Thymus (tissue), 14 donors: ENCODE measurements at places on chromosomes 3 and 15. TPM values are rescaled to one million over a fixed set of nuclear protein-coding genes. Genes with fewer than 3 reads are reported as not detected.

DUOX1 gene
- total RNA-seq, result 0.61 TPM

KCNMB2 gene
- total RNA-seq, result 0.19 TPM

SCAMP5 gene
- 2.3 TPM for total RNA-seq

VILL gene
- total RNA-seq, result 13.0 TPM

ALS2CL gene
- total RNA-seq, result 4.3 TPM

FSIP1 gene
- 0.76 TPM for total RNA-seq

TMEM40 gene
- 0.76 TPM for total RNA-seq

MORC1 gene
- 0.05 TPM for total RNA-seq

APBA2 gene
- 6.7 TPM for total RNA-seq

SEMA6D gene
- 7.6 TPM for total RNA-seq

GRCh38 chr15:90789462-90789861 lies 72.3 kb downstream of the BLM start:
- no peak for DNase-seq

DNA sequence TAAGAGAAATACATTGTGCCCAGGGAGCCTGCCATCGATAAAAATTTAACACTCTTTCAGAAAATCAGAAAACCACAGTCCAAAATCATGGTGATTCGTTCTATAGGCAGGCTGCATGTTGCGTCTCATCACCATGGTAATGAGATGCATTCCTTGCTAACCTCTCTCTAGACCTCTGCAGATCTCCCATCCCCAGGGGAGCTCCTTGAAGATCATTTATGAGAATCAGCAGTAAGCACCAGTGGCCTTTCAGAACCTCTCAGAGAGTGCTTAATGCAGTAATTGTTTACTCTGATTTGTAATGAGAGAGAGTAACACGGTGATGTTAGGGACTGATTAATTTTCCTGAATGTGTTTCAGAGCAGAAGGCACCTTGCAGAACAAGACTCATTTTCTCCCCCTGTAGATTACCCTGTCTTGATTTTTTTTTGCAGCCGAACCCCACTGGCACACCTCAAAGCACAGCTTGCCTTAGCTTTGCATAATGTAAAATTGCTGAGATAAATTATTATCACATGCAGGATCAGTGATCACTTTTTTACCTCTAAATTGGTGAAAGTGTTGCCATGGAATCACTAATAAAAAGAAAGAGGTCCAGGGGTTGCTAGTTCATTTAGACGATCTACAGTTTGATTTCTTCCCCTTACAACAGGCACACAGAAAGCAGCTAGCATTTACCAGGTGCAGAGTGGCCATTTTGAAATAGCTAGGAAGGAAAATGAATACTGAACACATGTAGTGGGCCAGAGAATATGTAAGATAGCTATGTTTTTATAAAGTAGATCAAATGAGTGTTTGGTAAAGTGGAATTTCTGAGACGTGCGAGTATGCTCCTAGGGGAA lies 98.9 kb upstream of the CHL1 start:
- DNase-seq, result no peak

DNA sequence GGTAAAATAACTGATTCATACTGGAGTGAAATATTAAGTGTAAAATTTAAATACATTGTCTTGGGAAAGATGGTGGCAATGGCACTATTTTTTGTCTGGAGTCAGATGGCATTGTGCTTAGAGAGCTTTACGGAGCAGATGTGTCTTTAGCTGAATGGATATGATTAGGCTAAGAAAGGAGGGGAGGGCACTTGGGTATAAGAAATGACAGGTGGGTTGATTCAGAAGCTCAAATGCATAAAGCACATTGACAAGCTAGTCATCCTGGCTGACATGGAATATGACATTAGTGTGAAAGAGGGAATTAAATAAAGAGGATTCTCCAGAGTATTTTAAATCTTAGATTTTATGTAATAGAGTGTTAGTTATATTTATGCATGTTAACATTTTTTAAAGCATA lies 570.1 kb upstream of the CBLB start:
- no peak for DNase-seq

DNA sequence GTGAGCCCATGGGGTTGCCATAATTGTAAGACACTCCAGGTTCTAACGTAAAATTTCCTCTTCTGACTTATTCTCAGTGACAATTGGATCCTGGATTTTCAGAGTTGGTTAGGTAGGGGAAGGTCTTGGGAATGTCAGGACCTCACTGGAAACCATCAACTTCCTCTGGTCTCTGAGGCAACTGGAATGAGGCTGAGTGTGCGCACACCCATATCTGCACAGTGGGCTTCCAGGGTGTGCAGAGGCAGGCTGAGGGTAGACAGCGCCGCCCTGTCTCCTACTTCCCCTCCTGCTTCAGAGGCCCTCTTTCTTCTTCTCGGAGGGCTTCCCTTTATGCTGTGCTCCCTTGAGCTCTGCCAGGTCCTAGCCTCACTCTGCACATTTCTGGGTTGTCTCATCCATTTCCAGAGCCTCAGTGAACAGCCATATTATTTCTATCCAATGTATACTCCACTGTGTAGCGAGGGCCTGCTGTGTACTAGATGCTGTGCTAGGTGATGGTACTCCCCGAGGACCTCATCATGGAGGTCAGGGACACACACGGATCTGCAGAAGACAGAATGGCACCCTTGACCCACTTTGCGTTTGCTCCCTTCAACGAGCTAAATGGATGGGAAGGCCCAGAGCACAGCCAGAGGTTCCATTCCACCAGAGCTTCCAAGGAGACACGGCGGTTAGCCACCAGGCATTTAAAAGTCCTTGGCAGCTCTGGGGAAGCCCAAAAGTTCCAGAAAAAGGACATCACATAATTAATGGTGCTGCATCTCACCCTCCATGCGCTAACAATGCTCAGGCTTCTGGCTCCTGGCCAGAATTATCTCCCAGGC lies 18.3 kb downstream of the ACAA1 start:
- DNase-seq, result no peak

DNA sequence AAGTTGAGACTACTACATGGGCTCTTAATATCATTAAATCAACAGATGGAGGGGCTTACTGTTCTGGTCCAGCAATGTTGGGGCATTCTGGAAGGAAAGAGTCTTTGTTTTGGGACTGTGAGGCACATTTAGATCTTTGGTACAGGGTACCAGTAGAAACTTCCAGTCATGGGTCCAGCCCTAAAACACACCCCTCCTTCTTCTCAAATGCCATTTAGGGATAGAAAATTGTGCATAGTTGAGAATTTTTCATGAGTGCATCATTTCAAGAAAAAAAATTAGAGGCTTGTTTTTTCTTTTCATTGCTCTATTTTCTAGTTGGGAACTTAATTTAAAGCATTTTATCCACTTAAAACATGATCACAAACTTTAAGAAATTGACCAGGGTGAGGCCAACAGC lies 4.1 kb upstream of the RTP1 start:
- no peak for DNase-seq

GRCh38 chr3:7567160-7567559 lies 706.2 kb downstream of the GRM7 start:
- DNase-seq, result no peak

DNA sequence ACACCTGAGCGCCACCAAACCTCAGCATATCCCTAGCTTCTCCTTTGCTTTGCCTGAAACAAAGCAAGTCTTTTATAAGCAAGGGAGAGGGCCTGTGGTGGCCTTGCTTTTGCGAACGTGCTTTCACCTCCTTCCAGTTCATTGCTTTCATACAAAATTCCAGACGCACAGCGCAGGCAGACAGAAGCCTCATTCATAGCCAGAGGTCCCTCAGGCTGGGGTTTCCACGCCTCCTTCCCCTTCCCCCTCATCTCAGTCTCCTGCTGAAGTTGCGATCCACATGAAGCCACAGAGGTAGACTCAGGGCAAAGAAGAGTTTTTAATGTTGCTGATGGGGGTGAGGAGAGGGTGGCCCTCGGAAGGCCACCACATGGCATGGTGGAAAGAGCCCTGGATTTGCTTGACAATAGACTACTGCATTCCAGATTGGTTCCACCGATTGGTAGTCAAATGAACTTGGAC lies 59.4 kb upstream of the FLNB start:
- no peak for DNase-seq

DNA sequence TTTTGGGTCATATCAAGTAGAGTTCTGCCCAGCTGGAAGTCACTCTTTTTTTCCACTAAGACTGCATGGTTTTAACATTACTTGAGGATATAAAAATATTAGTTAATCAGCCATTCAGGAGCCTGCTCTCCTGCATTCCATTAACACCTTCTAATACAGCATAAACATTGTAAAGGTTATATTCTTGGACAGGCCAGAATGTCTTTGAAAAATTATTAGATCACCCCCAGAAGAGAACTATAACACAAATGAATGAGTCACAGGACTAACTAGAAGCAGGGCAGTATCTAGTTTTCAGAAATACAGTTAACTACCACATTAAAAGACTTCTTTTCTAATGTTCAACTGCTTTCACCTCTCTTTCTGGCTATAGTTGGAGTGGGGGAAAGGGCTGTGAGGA lies 80.9 kb downstream of the THBS1 start:
- DNase-seq, result no peak

- DNase-seq, result no peak
Measured at GRCh38 chr3:160444411-160444810, 5.2 kb downstream of the TRIM59 start.

DNA sequence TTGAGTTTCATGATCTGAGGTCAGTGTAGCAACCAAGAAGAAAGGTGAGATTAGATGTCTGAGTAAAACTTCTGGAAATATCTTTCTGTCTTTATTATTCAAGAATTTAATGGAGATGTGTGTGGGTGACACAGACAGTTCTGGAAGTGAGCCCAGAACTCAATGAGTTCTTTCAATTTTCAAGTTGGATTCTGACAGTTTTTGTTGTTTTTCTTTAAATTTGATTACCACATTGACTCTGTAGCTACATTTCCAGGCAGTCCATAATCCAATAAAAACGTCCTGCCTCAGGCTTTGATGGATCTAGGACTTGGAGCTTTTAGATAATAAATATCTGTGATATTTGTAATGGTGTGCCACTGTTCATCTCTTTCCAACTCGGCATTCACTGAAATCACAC lies 3.9 kb upstream of the PARP14 start:
- DNase-seq, result no peak

GRCh38 chr3:67704322-67704721 lies 49.9 kb upstream of the SUCLG2 start:
- no peak for DNase-seq

- no peak for DNase-seq
Measured at GRCh38 chr3:113212150-113212843, 940 bp downstream of the BOC start.

DNA sequence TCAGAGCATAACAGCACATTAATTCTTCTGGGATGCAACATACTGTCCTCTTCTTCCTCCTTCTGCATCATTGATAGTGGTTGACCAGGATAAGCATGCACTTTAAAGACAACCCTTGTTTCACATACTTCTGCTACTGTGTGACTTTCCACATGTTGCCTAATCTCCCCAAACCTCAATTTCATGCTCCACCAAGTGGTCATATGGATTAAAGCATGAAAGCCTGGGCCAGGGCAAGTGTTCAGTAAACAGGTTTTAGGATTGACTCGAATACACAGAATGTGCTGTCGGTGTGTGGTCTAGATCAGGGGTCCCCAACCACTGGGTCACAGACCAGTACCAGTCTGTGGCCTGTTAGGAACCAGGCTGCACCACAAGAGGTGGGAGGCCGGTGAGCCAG lies 22.5 kb upstream of the BFSP2 start:
- DNase-seq, result no peak

DNA sequence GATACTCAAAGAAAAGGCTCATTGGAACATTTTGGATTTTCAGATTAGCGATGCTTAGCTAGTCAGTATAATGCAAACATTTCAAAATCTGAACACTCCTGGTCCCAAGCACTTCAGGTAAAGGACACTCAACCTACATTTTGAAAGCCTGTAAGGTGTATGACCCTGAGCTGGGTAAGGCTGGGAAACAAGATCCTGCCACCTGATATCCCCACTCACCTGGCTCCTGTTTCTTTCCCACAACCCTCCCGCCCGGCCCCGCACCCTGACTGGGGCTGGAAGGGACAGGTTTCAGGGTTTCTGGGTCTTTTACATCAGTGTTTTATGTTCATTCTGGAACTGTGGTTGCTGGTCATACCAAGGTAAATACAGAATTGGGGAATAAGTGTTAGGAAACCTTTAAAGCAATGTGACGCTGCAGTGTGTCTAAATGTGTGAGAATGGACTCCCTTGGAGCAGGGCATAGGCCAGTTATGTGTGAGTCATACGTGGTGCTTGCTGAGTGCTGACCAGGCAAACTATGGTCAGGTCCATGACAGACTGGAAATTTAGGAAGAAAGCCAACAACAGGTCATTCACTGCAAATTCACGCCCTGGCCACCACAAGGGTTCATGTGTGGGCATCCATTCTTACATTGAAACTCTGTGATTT lies 22.9 kb downstream of the CTXND1 start:
- DNase-seq, result no peak

GRCh38 chr15:50181201-50181968 lies 611 bp upstream of the SLC27A2 start:
- no peak for DNase-seq

- no peak for DNase-seq
Measured at GRCh38 chr3:45034612-45035252, 8.6 kb downstream of the CLEC3B start.

DNA sequence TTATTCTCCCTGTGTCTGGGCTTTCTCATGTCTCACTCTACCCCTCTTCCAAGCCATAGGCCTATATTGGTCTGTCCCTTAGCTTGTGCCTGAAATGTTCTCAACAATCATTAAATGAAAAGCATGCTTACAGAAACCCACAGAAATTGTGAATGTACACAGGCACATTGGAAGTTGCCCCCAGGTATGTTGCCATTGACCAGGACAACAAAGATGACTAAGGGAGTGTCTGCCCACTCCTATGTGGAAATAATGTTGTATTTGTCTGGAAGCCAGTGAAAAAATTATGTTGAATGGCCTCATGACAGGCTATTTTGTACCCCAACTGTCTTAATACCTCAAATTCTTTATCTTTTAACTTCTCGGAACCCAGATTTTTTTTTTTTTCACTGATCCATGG lies 102.0 kb downstream of the TPRG1 start:
- no peak for DNase-seq

GRCh38 chr3:107077391-107077790 lies 299.8 kb upstream of the CCDC54 start:
- DNase-seq, result no peak

GRCh38 chr3:31305340-31305739 lies 227.4 kb upstream of the STT3B start:
- DNase-seq, result no peak

DNA sequence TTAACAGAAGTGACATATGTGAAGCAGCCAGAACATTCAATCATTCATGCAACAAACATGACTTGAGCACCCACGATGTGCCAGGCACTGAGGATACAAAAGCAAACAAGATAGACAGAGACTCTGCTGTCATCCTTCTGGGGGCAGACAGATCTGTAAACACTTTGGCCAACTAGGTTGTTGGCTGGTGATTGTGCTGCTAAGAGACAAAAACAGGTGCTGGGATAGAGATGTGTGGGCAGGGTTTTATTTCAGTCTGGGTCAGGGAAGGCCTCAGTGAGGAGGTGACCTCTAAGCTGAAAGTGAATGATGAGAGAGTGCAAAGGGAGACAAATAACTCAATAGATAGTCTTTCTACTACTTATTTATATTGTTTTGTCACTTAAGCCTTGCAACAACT lies 147.0 kb upstream of the VEPH1 start:
- no peak for DNase-seq
